ENCODE measurements at places on chromosomes 12 and 14.

DNA sequence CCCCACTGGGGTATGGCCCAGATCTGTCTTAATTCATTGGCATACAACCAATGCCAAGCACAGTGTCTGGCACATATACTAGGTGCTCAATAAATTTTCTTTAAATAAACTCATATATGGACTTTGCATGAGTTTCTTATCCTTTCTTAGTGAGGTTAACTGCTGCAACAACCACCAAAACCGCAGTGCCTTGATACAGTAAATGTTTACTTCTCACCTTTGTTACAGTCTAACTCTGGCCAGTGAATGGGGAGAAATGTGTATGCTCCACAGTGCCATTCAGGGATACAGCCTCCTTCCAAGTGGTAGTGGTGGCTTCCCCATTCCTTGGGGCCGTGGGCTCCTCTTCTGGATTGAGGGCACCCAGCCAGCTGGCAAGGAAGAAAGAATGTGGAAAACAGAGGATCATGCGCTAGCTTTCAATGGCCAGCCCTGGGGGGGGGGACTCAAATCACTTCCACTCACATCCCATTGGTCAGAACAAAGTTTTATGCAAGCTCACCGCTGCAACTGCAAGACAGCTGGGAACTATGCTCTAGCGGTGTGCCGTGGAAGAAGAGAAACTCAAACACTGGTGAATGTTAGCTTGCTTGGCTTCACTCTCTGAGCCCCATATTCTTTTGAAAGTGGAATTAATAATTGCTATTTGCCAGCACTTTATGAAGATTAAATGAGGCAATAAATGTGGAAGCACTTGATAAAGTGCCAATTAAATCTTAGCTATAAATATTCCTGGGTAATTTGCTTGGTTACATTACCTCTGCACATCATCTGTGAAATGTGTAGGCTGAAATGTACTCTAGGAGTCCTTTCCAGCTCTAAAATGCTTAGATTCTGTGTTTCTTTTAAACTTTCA, 51.0 kb upstream of the SOCS2 start:
- peak; percentile 57 for DNase-seq

- no peak for DNase-seq
Observed at GRCh38 chr14:56797569-56798446, 12.5 kb downstream of the OTX2 start.

DNA sequence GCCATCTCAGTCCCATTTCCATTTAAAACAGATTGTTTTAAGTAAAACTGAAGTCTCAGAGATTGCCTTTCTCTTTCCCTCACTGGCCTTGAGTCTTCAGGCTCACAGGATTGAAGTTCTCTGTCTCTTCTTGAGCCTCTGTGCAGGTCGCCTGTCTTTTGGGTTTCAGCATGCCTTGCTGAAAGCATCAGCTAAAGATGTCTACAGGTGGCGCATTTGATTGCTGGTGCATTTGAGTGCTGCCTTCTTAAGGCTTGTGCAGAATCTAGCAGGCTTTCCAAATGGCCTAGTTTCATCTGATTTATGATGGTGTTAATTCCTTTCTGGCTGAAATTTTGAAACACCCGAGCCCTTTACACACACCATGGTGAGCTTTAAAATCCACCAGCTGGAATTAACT, 1062.2 kb upstream of the FBXO33 start:
- DNase-seq: no peak

GRCh38 chr14:91261115-91261514, 16.6 kb upstream of the GPR68 start:
- DNase-seq: no peak

DNA sequence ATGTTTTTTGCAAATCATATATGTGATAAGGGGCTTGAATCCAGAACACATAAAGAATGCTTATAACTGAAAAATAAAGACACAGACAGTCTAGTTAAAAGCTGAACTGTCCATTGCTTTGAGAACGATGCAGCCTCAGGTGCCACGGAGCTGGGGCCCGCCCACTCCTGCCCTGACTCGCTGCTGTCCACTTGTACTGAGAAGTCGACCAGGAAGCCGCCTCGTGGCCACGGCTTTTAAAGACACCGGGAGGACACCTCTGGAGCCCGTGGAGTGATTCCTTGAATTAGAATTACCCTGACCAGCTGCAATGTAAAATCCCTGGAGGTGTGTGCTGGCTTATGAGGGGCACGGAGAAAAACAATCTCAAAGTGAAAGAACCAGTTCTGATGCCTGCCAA, 23.9 kb upstream of the TEX22 start:
- no peak for DNase-seq

DNA sequence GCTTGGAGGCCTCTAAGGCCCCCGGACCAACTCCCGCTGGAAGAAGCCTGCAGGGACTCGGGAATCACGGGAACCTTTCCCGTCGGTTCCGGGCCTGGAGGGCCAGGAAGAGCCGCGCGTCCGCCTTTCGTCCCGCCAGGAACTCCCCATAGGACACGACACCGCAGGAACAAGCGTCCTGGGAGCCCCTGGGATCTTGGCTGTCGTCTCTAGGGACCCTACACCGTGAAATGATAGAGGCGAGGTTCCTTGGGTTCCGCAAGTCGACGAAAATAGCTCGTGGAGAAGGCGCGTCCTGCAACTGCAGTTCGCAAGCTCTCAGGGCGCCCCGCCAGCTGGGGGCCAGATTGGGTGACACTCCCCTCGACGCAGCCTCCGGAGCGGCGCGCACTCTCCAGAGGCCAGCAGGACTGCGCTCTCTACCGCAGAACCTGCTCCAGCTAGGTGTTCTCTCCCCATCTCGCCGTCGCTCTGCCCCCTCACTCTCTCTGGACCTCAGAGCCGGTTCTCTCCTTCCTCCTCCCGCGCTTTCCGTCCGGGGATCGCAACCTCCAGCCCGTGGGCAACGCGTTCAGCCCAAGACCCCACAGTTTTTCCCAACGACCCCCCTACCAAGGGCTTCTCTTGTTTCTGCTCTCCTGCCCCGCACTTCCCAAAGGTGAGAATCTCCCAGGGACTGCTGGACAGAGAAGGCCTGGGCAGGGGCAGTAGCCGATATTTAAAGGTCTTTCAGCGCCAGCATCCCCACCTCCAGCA, 776 bp downstream of the BMP4 start:
- DNase-seq: peak; percentile 73

GRCh38 chr14:49971156-49972130, 78.6 kb downstream of the ARF6 start:
- peak; percentile 87 for DNase-seq

- DNase-seq: no peak
Observed at GRCh38 chr12:127401005-127401404, 866.0 kb upstream of the TMEM132C start.

- DNase-seq: peak; percentile 78
Observed at GRCh38 chr12:14239350-14239934, 126.0 kb upstream of the ATF7IP start.

DNA sequence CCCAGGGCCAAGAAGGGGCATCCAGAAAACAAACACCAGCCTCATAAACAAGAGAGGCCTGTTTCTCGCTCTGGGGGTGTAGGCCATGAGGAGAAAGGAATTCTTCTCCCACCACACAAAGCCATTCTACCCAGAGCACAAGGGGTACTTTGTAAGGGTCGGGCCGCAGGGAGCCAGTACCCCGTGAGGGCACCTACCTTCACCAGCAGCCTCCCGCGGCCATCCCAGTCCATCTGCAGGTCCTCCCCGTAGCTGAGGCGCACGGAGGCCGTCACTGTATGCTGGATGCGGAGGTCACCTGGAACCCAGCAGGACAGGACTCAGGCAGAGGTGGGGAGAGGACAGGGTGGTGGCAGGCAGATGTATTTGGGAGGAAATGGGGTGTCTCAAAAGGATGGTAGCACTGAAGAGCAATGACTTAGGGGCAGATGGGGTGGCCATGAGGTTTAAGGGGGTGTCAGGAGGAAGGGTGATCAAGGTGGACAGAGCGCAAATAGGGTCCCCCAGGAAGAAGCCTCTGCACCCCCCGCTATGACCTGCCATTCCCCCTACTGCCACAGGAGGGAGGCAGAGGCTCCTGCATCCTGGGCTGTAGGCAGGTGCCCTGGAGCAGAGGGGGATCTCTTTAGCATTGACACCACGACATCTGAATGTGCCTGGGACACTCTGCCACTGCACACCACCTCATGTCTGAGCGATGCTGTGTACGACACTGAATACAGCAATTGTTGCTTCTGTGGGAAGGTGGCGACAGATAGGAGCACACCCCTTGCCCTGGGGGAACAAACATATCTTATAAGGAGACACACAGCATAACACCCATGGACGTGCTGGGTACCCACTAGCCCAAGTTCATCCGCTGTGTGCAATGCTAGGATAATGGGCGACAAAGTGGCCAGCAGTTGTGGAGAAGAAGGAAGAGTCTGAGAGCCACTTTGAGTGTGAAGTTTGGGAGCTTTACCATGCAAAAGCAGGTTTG, 61.4 kb downstream of the VWF start:
- peak; percentile 56 for DNase-seq

GRCh38 chr14:87687420-87687819, 305.6 kb downstream of the GALC start:
- DNase-seq: no peak

- DNase-seq: peak; percentile 72
Observed at GRCh38 chr14:51593397-51593796, 58.3 kb upstream of the FRMD6 start.

- DNase-seq: no peak
Observed at GRCh38 chr12:65925626-65926025, 101.3 kb downstream of the HMGA2 start.

DNA sequence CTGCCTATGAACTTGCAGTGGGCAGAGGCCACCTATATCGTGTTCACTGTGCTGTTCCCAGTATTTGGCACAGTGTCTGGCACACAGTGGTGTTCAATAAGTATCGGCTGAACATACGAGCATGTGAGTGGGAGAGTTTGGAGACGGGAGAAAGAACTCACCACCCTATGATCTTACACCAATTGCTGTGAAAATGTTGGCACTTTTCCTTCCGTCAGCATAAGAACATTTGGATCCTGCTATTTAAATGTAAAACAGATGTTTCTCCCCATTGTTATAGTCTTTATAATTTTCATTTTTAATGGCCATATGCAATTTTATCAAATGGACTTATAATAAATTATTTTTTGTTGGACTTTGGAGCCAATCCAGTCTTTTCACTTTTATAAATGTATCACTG, 144.4 kb downstream of the EFCAB11 start:
- no peak for DNase-seq

- DNase-seq: no peak
Observed at GRCh38 chr12:104533134-104533533, 76.4 kb downstream of the CHST11 start.

- DNase-seq: no peak
Observed at GRCh38 chr12:48690990-48691389, 9.0 kb upstream of the KANSL2 start.

GRCh38 chr14:49050822-49051221, 535.4 kb downstream of the RPS29 start:
- peak; percentile 58 for DNase-seq

GRCh38 chr12:13293096-13293495, 96.6 kb downstream of the EMP1 start:
- DNase-seq: no peak

- no peak for DNase-seq
Observed at GRCh38 chr12:127373559-127373958, 893.4 kb upstream of the TMEM132C start.

DNA sequence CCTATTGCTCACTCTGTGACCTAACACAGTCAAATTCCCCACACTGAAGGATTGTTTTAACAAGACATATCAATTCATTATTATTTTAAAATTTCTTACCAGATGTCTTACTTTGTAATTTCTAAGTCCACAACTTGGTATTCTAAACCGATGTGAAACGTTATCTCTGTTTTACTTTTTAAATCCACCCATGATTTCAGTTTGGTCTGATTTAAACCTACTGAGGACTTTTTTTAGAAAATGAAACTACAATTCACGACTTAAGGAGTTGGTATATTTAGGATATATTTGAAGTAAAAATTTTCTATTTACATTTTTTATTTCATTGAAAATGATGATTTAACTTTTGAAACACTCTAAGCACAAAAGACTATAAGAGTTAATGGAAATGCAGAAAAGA, 35.1 kb upstream of the GRIP1 start:
- DNase-seq: no peak

- peak; percentile 59 for DNase-seq
Observed at GRCh38 chr12:64883264-64884163, 59.1 kb downstream of the TBC1D30 start.

DNA sequence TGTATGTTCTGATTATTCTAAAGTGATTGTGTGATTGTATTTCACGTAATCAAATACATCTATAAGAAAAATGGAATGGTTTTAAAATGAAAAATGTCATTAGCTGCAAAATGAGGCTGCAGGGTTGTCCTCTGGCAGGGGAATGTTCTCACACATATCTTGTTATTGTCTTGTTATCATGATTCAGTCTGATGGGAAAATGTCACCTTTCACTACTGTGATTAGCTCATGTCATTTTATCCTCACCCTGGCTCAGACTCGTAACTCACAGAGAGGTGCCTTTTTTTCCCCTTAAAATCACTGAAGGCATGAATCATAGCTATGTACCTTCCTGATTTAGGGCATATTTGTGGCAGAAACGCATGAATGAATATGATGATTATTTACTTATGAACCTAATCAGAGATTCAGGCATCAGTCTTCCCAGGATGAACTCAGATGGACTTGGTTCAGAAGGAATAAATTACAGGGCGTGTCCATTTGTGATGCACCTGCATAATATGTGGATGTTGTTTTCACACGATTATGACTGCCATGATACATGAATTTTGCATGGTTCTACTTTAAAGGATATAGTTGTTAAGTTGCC, 1339.2 kb downstream of the AACS start:
- no peak for DNase-seq

DNA sequence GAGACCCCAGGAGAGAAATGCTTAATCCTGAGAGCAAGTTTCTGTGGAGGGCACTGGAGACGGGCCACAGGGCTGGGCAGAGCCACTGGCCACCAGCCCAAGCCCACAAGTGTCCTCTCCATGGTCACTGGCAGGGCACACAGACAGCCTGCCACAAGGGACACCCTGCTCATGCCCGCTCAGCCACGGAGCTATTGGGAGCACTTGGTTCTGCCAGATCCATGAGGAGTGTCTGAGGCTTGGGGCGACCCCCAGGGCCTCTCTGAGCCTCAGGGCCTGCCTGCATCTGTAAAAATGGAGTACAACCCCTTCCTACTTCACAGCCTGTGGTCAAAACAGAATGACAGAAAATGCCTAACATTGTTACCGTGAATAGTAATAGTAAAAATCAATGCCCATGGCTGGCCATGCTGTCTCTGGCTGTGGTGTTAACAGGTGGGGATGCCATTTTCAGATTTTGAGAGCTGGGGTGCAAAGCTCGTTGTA, 3.2 kb downstream of the PGF start:
- no peak for DNase-seq

All from NCI-H69 (cell line).